T follicular helper cell (primary cell): ENCODE measurements at places on chromosomes 13 and 19.
A peak's percentile ranks its signal among the peaks of the same experiment; 100 is the strongest.

GRCh38 chr13:81406022-81406421 lies 1065.1 kb upstream of the SPRY2 start:
- no peak for DNase-seq

GRCh38 chr19:12666265-12667048 lies at the start of the genes MAN2B1 and WDR83:
MAN2B1 (minus strand) TSS chr19:12666742; CDS start chr19:12666701, 41 bp downstream.
WDR83 (plus strand) TSS chr19:12666807; CDS start chr19:12669791, 2,984 bp downstream.
- peak; percentile 69 for DNase-seq

- DNase-seq = no peak
Observed at GRCh38 chr13:110472904-110473563, 88.5 kb downstream of the RAB20 start.

- no peak for DNase-seq
Observed at GRCh38 chr19:50861010-50861409, 6.3 kb downstream of the KLK3 start.

GRCh38 chr19:862581-863314 lies 3.3 kb downstream of the CFD start:
- DNase-seq = peak; percentile 75

- DNase-seq = no peak
Observed at GRCh38 chr13:102721800-102722231, 27.0 kb upstream of the METTL21C start.

DNA sequence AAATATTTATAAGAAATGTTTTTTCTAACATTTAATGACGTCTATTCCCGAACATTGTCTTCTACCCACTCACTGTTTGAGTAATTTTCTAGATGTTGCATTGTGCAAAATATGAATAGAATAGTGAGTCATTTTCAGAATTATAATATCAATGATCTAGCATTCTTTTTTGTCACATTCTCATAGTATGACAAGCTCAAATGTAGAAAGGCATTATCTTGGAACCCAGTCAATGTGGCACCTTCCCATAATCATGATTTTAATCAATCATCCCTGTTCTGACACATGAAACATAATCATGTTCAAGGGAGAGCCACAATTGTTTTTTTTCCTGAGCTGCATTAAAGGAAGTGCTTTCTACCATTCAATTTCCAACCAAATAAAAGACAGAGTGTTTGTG lies 265.8 kb downstream of the OXGR1 start:
- DNase-seq = no peak

DNA sequence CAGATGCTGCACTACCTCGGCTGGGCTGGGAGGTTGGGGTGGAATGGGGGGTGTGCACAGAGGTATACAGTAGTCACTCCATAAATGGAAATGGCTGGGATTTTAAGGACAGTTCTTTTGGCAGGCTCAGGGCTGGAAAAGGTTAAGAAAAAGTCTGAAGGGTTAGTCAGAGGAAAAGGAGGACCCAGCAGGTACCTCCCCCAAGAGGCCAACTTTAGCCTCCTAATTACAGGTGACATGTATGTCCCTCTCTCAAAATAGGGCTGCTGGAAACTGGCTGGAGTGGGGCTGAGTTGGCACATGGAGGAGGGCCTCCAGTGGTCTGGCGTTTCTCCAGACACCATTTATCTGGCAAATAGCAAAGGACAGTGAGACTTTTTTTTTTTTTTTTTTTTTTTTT lies 994 bp downstream of the CCDC194 start:
- DNase-seq = no peak

DNA sequence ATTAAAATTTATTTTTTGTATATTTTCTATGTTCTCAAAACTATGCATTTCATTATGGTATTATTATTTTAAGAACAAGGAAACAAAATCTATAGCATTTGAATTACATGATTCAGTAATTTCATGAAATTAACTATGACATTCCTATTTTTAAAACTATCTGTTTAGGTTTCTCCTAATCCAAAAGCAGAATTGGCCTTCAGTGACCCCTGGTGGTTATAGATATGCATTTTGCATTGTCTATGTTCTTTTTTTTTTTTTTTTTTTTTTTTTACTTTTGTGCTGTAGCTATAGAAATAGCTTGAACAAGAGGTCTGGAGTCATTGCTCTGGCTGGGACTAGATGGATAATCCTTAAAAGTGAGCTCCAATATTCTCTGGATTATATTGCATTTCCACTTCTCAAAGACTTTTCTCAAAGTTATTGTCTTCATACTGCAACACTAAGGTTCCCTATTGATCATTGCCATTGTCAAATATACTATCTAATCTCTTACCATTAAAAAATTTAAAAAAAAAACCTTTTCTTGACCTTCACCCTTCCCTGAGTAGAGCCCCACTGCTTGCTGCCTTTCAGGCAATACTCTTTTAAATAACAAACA lies 15.9 kb upstream of the DNAJC3 start:
- DNase-seq = no peak

DNA sequence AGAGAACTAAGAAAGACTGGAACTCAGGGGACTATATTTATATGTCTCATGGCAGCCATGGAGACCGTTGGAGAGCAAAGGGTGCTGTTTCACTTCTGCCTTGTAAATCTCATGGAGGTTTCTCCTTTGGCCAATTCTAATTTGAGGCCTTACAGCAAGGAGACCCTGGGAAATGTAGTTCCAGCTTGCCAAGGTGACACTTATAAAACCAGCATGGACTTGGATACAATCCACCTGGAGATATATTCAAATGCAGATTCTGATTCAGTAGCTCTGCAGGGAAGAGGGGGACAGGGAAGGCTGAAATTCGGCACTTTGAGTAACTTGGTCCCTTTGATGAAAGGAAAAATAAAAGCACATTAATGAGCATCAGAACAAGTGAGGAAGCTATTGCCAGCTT lies 90.0 kb downstream of the OXGR1 start:
- no peak for DNase-seq

GRCh38 chr19:58091251-58091995 lies 6.6 kb downstream of the ZSCAN18 start:
- no peak for DNase-seq

- DNase-seq = no peak
Observed at GRCh38 chr13:35139591-35139990, 197.5 kb downstream of the NBEA start.

- no peak for DNase-seq
Observed at GRCh38 chr13:74644229-74644628, 510.0 kb upstream of the KLF12 start.

DNA sequence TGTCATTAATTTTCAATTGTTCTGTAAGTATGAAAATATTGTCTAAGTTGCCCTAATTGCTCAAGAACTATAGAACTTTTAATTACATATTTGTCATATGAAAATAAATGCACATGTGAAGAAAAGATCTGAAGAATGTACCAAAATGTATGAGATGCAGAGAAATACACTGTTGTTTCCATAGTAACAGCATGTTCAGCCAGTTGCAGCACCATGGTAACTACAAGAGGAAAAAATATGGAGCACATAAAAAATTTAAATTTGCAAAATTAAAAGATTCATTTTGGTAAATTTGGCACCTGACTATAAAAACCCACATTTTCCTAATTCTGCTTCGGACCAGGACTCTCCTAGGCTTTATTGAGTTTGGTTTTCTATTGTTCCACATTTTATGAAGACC lies 1170.0 kb upstream of the MIR17HG start:
- DNase-seq = no peak

DNA sequence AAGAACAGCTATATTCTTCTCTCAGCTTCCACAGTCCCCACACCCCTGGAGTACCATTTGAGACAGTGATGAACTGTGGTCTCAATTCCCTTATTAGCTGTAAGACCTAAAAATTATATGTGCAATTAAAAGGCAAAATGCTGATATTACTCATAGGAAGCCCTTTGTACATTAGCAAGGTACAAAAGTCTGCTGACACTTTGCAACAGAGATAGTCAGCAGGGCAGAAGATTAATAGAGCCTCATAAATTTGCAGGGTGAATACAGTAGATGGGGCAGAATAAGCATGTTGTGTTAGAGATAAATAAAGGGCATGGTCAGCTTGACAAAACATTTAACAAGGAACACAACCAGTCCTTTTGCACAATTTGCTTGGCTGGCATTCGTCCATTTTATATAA lies 210.0 kb upstream of the OBI1 start:
- no peak for DNase-seq

DNA sequence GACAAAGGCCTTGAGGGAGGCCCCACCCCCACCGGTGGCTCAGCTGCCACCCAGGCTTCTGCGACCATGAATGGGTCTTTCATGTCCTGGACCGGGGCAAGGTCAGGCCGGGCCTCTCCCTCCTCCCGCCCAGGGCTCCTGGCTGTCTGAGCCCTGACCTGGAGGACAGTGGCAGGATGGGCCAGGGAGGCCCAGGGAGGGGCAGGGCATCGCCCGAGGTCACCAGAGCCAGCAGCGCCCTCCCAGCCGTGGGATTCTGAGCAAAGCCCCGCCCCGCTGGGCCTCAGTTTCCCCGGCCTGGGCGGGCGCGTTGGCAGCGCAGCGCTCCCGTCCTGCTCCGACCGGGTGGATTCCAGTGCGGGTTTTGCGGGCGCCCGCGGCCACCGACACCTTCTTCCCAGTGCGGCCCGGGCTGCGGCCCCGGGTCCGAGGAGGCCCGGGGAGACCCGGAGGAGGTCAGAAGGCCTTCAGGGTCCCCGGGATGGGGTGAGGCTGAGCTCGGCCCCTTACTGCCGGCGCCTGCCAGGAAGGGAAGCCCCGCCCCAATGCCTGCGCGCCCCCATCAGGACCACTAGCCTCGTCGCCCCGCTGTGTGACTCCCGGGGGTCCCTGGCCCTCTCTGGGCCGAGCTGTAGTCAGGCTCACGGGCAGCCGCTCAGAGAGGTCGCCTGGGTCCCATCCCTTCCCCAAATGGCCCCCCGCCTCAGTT lies 24.6 kb upstream of the SEMA6B start:
- DNase-seq = no peak

DNA sequence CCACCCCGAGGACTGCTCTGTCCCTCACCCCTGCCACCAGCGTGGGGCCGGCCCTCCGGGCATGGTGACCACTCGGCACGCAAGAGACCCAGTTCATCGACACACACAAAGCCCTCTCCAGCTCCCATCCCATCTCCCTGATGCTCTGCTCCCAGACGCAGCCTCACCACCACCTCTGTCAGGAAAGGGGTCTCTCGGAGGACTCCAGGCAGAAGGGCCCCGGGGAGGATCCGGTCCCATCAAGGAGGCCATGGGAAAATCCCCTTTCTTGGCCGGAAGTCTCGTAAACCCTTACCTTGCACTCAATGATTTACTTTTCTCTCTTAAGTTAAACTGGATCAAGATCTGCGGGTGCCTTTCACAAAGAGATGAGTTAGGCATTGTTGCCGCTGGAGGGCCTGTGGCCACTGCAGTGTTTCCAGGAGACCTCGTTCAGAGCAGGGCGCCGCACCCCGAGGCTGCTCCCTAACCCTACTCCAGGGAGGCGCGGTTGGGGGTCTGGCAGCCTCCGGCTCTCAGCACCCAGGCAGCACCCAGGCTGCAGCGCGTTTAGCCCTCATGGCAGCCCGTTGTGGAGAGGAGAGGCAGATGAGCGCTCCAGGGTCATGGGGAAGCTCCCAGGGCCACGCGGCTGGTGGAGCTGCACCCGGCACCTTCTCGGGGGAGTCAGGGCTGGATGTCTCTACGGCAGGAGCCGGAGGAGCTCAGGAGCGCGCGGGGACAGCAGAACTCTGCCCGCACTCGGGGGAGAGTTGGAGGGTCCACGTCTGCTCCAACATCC lies 31.0 kb downstream of the C2CD4C start:
- no peak for DNase-seq

GRCh38 chr13:29543230-29544215 lies 52.0 kb downstream of the SLC7A1 start:
- DNase-seq = no peak

- DNase-seq = no peak
Observed at GRCh38 chr13:38641164-38641948, 45.5 kb upstream of the FREM2 start.

- no peak for DNase-seq
Observed at GRCh38 chr19:39083599-39083982, 577 bp upstream of the ACP7 start.

DNA sequence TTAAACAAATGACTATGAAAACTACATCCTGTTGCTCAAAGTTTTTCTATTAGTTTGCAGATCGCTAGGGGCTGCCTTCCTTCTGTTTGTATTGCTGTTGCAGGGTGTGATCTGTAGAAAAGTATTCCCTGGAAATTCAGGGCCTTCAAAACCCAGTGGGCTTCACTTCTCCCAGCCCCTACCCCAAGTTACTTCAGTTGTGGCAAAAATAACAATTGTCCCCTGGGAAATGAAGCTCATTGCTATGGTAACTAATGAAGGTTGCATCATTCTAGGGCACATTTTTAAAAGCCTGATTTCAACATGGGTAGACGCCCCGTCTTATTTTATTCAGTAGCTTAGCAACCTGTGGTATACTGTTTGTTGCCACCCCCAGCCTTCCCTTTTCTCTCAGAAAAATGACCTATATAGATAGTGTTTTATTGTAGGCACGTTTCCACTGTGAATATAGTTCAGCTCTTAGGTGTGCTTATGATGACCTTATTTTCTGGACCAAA lies 60.9 kb downstream of the WDFY2 start:
- DNase-seq = peak; percentile 29

GRCh38 chr13:41299316-41300094 lies 11.6 kb upstream of the NAA16 start:
- DNase-seq = no peak

DNA sequence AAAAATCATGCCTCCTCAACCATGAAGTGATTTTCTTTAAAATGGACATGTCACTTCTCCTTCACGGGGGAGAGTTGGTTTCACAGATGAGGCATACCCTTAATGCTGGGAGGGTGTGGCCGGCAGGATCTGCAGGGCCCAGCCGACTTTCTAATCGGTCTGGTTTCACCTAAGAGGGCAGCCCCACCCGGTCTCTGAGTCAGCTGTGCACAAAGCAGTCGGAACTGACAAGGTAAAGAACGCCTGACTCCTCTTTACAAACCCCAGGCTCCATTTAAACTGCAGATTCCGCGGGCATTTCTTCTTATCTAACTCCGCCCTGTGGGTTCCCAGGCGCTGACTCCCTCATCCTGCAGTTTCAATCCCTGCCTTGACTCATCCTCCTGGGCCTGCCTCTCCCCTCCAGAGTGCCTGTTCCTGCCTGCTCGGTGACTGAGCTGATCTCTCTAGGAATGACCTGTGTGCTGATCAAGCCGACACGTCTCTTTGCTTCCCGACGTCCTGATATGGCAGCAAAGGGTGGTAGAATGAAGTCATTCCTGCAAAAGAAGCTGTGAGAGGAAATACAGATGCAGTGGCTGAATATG lies 63.4 kb downstream of the EFNB2 start:
- no peak for DNase-seq

DNA sequence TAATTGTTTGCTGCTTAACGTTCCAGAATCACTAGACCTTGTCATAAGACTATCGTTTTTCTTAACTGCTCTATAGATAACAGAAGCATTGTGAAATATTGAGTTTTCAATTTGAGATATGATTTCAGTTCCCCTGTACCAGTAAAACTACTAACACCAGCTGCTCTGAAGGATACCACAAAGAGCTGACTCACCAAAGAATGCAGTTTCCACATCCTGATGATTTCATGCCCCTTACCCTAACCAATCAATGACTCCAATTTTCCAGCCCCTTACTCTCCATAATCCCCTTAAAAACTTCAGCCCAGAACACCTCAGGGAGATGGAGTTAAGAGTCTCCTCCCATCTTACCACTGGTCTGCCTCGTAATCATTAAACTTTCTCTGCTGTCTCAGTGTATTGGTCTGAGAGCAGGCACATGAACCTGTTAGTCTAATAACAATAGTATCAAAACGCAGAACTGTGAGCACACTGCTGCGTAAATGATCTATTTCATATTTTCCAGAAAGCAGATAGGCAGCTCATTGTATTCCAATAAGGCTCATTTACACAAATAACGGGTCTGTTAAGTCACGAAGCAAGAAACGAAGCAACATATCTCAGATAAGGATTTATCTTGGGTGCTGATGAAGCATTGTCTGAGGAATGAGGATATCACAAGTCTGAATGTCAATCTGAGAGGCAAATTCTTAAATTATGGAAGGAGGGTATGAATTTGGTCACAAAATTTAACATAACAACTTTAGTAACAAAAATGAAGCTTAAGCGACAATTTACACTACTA lies 14.1 kb upstream of the CCNA1 start:
- DNase-seq = no peak
